ENCODE measurements at places on chromosomes 6 and 20.

- DNase-seq: no peak
These were observed 196.6 kb upstream of the HEY2 start for GRCh38 chr6:125552819-125553218.

DNA sequence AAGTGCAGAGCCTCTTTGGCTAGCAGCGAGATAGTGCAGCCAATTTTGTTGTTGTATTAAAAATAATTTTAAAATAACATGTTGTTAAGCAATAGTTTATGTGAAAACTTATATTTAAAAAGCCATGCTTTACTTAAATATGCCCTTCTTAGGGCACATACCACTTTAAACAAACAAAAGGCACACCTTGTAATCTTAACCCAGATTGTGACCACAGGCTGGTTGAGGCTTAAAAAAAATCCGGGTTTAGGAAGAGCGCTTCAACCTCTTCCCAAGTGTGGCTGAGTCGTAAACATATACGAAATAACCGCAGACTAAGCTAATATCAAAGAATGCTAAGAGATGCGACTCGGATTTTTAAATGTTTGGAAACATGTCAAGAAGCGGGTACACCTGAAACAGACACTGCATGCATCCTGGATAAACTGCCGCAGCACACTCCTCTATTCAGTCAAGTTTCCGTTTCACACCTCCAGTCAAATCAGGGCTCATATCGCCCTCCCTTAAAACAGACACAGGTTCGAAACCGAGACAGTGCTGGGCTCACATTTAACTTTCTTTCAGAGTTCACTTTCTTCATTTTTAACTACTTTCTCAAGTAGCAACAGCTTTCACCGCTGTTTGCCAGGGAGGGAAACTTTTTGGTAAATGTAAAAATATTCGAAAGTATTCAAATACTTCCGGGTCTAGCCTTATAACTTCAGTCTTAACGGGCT is 1.5 kb downstream of the DEK start:
- DNase-seq: peak; percentile 50

GRCh38 chr20:18001131-18001921 is 32.5 kb downstream of the MGME1 start:
- DNase-seq: no peak

- DNase-seq: no peak
These were observed 540.6 kb downstream of the QKI start for GRCh38 chr6:163955096-163955495.

DNA sequence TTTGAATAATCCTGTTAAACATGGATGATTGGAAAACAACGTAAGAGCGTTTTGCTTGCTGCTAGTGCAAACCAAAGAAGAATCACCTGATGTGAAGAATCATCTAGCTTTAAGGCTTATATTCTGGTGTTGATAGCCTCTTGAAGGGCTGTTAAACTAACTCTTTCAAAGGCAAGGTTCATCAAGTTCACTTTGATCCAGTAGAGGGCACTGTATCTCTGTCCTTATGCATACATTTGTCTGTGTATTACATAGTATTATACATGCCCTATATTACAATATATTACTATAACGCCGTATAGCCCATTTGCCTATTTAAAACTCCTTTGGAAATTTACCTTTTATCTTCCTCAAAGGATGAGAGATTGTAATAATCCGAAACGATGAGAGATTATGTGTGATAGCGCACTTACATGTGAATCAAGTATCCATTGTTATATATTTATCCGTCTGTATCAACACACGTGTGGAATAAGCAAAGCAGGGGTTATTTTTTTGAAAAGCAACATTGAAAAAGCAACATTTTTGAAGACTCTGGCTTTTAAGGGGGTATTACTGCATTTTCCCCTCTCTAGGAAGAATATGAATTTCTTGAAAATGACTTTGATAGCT is 50.8 kb upstream of the NRN1 start:
- no peak for DNase-seq

DNA sequence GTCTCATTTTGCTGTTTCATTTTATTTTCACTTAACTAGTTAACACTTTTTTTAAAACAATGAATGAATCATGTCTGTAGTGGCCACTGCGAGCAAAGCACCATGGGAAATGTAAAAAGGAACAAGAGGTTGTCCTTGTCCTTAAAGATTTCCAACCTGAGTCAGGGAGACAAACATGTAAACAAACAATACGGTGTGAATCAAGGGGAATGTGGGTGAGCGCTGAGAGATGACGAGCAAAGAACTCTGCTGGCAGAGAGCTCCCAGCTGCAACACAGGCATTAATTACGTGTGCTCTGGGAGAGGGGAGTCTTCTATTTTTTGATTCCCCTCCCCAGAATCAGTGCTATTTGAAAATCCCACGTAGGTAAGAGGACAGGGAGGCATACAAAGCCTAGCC is 84.3 kb downstream of the ATXN1 start:
- no peak for DNase-seq

DNA sequence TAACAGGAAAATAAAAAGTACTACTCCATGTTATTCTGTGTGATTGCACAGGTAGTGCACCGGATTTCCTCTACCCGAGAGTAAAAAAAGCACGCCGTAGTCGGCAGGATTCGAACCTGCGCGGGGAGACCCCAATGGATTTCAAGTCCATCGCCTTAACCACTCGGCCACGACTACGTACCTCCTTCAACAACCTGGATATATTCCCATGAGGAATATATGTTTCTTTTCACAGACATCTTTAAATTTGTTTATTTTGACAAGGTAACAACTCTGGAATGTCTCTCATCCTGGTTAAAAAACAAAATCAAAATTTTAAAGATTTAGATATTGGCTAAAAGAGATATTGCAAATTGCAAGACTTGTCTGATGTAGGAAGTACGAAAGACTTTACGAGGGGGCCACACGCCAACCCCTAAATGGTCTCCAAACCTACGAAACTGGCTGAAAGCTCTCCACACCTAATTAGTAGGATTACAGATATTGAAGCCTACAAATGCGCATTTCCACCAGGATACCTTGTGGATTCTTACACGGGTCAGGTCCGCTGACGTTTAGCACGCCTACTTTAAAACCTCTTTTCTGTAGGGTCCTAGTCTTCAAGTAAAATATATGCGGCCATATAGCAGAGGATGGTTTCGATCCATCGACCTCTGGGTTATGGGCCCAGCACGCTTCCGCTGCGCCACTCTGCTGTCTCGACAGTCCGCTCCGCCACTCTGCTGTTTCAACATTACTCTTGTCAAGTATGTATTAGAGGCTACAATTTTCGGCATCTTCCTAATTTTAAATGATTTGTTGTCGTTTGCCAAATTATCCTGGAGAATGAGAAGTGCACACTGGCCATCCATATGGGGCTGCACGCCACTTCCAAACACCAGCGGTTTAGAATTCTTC is 52.2 kb upstream of the BTN3A2 start:
- DNase-seq: peak; percentile 77

GRCh38 chr6:84278321-84278998 is 51.0 kb upstream of the CEP162 start:
- DNase-seq: no peak

DNA sequence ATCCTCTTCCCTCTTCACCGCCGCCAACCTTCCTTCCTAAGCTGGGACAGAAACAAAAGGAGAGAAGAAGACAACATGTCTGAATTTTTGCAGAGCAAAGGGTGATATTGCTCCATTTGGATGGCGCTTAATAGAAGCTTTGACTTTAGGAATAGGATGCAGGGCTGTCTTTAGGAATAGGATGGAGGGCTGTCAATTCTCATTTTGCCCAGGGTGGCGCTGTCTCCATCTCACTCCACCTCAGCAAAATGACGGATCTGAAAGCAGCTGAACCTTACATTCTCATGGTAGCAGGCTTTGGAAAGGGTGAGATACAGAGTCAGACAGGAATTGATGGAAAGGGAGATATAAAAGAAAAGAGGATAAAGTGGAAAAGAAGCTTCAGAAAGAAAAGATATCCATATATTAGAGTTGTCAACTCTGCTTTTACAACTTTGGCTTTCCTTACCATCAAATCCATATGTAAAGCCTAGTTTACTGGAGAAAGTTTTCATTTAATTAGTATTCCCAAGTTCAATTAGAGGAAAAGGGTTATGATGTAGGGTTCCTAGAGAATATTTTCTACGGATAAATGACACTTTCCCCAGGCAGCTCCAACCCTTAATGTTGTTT is 2.4 kb downstream of the MTCL3 start:
- DNase-seq: peak; percentile 57

GRCh38 chr6:123564361-123564760 is 72.4 kb downstream of the TRDN start:
- DNase-seq: no peak

GRCh38 chr20:43955062-43955749 is 40.6 kb downstream of the TOX2 start:
- peak; percentile 74 for DNase-seq

DNA sequence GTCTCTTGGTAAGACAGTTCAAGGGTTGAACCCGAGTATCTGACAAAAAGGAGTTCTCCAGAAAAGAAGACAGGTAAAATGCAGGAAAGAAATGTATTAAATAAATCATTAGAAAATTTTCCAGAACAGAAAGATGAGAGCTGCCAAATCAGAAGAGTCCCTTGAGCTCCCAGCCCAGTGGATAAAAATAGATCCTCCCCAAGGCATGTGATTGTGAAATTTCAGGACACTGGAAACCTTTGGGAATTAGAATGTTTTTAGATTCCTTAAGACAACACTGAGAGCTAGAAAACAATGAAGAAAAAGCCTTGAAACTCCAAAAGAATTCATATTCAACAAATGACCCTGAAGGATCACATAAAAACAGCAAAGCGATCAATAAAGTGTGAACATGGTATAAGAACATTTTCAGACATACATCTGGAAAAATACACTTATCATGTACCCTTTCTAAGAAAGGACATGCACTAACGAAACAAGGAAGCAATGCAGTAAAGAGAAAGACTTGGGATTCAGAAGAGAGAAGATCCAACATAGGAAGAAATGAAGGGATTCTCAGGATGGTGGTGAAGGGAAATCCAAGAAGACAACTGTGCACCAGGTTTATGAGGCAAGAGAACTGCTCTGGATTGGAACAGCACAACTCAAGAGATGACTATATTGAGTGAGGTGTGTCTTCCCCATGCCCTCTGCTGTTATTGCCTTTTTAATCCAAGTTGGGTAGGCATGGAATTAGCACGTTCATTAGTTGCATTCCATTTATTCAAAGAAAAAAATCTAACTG is 390.4 kb downstream of the SYNE1 start:
- DNase-seq: no peak

- DNase-seq: no peak
These were observed 39.2 kb downstream of the LIN28B start for GRCh38 chr6:104995989-104996617.

- DNase-seq: no peak
These were observed 34.9 kb upstream of the DST start for GRCh38 chr6:56677559-56677958.

- peak; percentile 42 for DNase-seq
These were observed 9.7 kb upstream of the TNFRSF6B start for GRCh38 chr20:63686492-63687321.

DNA sequence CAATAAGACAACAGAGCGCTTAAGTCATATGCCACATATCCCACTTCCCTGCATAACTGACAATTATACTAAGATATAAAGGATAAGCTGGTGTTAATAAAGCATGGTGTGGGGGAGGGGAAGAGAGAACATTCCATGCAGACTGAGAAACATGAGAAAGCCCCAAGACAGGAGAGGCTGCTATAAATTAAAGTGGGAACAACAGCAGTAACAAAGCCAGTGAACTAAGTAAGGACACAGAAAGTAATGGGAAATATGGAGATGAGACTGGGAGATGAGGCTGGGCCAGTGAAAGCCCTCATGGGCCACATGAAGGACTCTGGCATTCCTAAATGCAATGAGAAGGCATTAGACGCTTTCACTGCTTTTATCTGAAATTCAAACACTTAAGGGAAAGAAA is 41.3 kb downstream of the SESN1 start:
- no peak for DNase-seq

DNA sequence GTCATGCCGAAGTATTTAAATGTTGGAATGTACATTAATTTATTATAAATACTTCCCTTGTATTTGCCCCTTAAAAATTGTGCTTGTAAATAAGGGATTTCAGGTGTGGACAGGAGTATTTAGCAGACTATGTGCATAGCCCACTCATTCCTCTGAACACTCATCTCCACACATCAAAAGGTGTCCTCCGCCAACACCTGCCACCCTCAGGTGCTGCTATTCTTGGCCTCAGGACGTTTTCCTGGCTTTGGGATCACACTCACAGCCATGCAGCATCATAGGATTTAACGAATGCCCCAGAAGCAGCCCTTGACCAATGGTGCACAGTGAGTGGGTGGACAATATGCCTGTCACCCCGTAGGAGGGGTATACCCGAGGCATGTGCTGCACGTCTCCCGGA is 230.9 kb downstream of the ZNF217 start:
- DNase-seq: no peak

DNA sequence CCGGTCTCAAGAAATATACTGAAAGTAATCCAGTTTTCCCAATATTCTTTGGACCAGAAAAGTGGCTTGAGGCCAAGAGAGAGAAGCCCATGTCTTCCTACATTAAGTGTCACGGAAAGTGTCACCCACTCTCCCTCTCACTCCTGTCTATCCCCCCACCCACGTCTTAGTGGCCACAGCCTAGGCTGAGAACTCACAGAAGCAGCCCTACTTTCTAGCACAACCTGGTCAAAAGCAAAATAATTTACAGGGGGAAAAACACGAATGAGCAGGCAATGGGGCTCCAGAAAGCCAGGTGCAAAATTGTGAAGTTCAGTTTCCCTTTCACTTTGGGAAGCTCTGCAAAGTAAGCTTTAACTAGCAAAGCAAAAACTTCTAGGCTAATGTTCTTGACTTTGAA is 118.0 kb downstream of the OPRM1 start:
- peak; percentile 8 for DNase-seq

DNA sequence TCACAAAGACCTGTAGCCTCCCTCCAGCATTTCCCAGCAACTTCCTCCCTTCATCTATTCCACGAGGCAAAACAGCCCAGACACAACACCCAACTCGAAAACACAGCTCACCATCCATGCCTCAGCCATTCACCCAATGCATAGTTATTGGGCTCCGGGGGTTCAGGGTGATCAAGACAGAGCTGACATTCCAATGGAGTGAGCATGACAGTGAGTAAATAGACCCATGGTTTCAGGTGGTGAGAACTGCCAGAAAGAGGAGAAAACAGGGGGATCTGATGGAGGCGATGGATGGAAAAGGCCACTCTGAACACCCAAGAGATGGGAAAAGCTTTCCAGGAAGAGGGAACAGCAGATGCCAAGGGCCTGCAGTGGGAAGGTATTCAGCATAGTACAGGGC is 5.9 kb downstream of the CASS4 start:
- no peak for DNase-seq

- DNase-seq: peak; percentile 26
These were observed 39.2 kb downstream of the MYLIP start for GRCh38 chr6:16168121-16168520.

- DNase-seq: no peak
These were observed 39.4 kb downstream of the NOL7 start for GRCh38 chr6:13654496-13654895.

DNA sequence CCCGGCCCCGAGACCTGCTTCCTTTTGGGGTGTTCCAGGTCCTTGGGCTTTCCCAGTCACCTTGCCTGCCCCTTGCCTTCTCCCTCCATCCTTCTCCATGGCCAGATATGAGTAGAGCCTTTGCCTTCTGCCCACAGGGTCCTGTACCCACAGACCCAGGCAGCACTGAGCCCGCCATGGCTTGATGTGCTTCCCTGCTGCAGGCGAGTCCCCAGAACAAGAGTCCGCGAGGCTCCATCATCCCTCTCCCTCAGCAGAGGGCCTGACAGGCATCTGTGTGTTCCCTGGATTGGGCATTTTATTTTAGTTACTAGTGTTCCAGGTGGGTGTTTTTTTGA is 21.9 kb downstream of the PYGB start:
- DNase-seq: no peak

GRCh38 chr6:111628142-111628850 is 22.6 kb upstream of the TRAF3IP2 start:
- DNase-seq: no peak
